ENCODE measurements at places on chromosomes 16 and 17.
A peak's percentile ranks its signal among the peaks of the same experiment; 100 is the strongest.

DNA sequence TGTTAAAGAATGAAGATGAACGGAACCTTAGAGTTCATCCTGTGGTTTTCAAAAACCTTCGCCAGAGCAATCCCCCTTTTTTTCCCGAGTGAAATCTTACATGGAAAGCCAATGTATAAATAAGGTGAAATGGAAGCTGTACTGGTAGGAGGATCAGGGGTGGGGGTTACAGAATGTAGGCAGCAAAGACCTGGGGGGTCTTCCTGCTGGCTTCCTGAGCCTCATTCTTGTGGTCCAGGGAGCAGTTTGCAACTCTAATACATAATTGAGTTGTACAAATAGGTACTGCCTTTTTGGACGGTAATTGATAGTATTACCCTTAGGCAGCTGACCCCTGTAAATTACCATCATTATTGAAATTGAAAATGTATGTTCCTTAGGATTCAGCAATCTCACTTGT, 34.1 kb downstream of the KSR1 start:
- DNase-seq = no peak

- no peak for DNase-seq
Observed at GRCh38 chr16:11604783-11605563, 18.3 kb upstream of the LITAF start.

DNA sequence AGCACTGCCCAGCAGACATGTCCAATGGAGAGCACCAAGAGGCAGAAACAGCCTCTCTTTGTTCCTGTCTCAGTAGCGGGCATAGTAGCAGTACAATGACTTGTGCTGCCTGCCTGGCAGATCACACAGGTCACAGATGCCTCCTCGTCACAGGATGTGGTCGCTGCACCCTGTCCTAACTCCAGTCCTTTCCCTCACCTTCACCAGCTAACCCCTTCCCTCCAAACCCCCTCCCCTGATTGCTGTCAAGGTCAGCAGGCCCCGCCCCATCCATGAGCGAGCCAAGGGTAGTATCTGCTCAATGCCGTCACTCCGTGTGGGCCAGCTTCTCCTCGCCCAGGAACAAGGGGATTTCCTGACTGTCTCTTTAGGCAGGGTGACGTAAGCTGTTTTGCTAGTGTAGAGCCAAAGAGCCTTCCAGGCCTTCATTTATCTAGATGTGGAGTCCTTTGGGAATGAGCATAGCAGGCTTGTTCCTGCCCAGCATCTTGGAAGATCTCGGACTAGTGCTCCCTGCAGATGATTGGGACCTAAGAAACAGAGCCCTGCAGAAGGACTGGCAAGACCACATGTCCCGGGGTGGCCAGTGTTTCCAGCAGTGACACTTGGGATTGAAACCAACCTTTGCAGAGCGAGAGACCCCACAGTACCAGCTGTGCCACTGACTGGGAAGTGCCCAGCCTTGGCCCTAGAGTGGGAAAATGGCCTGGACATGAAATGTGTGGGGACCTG, 75.9 kb upstream of the TNRC6C start:
- peak; percentile 61 for DNase-seq

DNA sequence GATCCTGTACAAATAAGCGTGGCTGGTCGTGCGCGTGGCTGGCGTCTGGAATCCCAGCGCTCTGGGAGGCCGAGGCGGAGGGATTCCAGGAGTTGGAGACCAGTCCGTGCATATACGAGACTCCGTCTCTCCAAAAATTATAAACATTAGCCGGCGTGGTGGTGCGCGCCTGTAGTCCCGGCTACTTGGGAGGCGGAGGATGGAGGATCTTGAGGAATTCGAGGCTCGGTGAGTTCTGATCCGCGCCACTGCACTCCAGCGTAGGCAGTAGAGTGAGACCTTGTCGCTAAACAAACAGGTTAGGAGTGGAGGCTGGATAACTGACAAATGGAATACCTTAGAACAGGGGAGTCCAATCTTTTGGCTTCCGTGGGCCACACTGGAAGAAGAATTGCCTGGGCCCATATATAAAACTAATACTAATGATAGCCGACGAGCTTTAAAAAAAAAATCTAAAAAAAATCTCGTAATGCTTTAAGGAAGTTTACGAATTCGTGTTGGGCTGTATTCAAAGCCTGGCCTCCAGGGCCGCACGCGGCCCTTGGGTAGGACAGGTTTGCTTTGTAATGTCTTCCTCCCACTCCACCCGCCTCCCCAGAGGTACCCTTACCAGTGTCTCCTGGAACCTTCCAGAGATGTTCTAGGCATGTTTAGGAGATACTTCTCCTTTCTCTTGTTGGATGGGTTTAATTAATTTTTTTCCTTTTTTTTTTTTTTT, 909 bp upstream of the RSL1D1 start:
- no peak for DNase-seq

- peak; percentile 72 for DNase-seq
Observed at GRCh38 chr17:1515640-1516387, 598 bp downstream of the INPP5K start.

Measured in germinal center (tissue), 1 donor.